ENCODE measurements at places on chromosomes 2 and 18.

GRCh38 chr18:79590191-79591031, 89.2 kb upstream of the CTDP1 start:
- H3K27ac ChIP-seq: no peak overlapping the region
- no peaks in the 10 kb centered on the region for H3K36me3 ChIP-seq
- H3K4me1 ChIP-seq: peaks cover 13% of the 10 kb centered on the region
- DNase-seq: no peak

GRCh38 chr2:118128826-118129225, 40.6 kb downstream of the INSIG2 start:
- H3K27ac ChIP-seq: no peak overlapping the region
- H3K4me1 ChIP-seq: no peaks in the 10 kb centered on the region
- DNase-seq: no peak
- peaks cover 5% of the 10 kb centered on the region for H3K27me3 ChIP-seq

- DNase-seq: no peak
- no peaks in the 10 kb centered on the region for H3K27me3 ChIP-seq
- no peak overlapping the region for H3K4me3 ChIP-seq
- H3K36me3 ChIP-seq: peaks cover 30% of the 10 kb centered on the region
- H3K27ac ChIP-seq: no peak overlapping the region
Measured at GRCh38 chr2:3282056-3282998, 95.3 kb downstream of the EIPR1 start.

DNA sequence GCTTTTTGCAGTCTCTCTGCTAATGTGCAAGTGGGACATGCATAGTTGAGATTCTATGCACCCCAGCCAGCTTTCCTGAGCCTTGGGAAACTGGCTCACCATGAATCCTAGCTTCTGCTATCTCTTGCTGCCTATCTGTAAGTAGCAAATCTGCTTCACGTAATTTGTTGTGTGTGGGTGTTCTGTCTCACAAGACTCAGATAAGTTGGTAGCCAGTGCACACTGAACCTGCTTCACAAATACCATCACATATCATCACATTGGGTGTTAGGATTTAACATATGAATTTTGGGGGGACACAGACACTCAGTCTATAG, 13.9 kb upstream of the VRK2 start:
- no peak overlapping the region for H3K27ac ChIP-seq
- DNase-seq: no peak
- H3K4me1 ChIP-seq: no peaks in the 10 kb centered on the region
- no peak overlapping the region for H3K4me3 ChIP-seq

- peaks cover 7% of the 10 kb centered on the region for H3K36me3 ChIP-seq
- peaks cover 54% of the 10 kb centered on the region for H3K4me1 ChIP-seq
- no peaks in the 10 kb centered on the region for H3K27me3 ChIP-seq
- H3K4me3 ChIP-seq: no peak overlapping the region
- no peak for DNase-seq
Measured at GRCh38 chr2:120862201-120863060, 126.8 kb downstream of the GLI2 start.

DNA sequence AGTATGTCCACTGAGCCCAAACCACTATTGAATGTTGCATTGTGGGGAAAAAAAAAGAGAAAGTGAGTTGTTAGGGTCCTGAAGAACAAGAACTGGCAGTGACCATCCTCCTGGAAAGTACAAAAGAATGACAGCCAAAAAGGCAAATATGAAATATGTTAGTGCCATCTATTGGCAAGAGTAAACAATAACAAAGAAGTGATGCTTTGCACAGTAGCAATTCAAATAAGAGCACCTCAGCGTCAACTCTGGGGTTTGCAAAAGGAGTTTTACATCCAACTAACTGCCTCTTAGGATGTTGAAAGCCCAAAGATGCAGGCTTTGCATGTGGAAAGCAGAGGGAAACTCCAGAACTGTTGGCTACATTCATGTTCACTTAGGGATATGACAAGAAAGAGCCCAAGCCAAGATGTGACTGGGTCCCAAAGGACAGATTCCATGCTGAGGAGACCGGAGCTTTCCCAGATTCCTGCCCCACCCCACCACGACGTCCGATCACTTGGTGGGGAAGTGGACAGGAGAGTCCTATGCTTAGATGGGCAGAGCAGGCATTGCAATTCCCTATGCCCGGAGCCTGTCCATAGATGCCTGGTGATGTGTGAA, 15.6 kb downstream of the TRABD2A start:
- H3K27ac ChIP-seq: no peak overlapping the region
- DNase-seq: peak; percentile 31
- H3K36me3 ChIP-seq: no peaks in the 10 kb centered on the region
- no peaks in the 10 kb centered on the region for H3K27me3 ChIP-seq
- peaks cover 1% of the 10 kb centered on the region for H3K4me1 ChIP-seq
- H3K4me3 ChIP-seq: no peak overlapping the region

DNA sequence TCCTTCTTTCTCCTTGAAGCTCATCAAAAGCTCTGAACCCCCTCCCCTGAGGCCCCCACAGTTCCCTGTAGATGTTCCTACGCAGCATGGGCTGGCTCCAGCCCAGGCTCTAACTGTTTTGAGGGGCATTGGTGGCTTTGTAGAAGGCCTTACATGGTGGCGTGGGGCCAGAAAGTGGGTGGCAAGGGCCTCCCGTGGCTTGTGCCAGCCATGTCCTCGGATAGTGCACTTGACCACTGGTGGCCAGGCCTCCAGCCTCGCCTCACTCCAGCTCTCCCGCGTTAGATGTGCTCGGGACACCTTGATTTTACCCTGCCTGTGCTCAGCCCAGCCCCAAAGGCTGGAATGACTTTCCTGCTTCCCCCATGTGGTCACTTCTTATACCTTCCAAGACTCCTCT, 92.9 kb downstream of the TWIST2 start:
- H3K27me3 ChIP-seq: peaks cover 18% of the 10 kb centered on the region
- H3K4me1 ChIP-seq: peaks cover under 1% of the 10 kb centered on the region
- H3K27ac ChIP-seq: no peak overlapping the region
- H3K4me3 ChIP-seq: no peak overlapping the region
- DNase-seq: no peak
- no peaks in the 10 kb centered on the region for H3K36me3 ChIP-seq

- no peak for DNase-seq
- H3K27ac ChIP-seq: no peak overlapping the region
- no peak overlapping the region for H3K4me3 ChIP-seq
- H3K4me1 ChIP-seq: peaks cover 1% of the 10 kb centered on the region
- H3K27me3 ChIP-seq: no peaks in the 10 kb centered on the region
Measured at GRCh38 chr18:58748899-58749595, 77.8 kb downstream of the MALT1 start.

DNA sequence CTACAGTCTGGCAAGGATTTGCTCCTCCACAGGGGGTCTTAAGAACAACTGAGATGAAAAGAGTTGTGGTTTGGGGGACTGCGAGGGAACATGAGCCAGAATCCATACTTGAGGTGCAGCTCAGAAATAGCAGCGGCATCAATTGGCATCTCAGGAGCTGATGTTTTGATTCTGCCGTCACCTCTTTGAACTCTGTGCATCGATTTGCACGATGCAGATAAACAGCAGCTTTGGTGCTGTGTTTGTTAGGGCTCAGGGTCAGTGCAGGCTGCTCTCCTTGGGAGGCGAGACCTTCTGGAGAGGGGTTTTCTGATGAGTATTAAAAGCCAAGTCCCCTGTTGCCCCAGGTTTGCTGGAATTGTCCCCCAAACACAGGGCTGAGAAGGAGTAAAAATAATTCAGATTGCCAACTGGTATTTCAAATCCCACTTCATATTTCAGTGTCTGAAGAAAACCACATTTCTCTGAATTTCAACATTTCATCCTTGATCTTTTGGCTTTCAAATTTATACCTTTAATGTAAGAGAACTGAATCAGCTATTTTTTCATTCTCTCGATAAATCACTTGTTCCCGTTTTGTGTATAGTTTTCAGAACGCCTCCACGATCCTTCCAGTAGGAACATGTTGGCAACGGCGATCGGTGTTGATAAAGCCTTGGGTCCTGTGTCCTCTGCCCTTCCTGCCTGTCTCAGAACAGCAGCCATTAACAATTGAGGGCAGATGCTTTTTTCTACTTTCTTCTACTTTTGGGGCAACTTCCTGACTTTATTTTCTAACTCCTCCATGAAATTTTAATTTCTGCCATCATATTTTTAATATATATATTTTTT, 65.0 kb downstream of the RAB31 start:
- DNase-seq: no peak
- no peaks in the 10 kb centered on the region for H3K27me3 ChIP-seq
- H3K4me3 ChIP-seq: no peak overlapping the region
- peaks cover 3% of the 10 kb centered on the region for H3K4me1 ChIP-seq

DNA sequence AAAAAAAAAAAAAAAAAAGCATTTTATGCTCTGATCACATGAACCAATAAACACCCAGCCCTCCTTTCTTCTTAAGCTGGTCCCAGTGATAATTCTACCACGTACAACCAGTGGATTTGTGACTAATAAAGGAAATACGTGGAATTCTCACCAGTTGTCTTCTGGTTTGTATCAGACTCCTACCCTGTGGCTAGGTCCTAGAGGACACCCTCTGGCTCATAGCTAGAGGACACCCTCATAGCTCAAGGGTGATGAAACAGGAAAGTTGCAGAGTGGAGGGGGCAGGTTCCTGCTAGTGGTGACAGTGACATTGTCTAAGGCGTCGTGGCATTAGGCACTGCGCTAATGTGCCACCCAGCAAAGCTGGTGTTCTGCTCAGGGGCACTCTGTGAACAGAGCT, 167.8 kb downstream of the BCL11A start:
- H3K27ac ChIP-seq: no peak overlapping the region
- peak; percentile 69 for DNase-seq
- no peak overlapping the region for H3K4me3 ChIP-seq
- H3K4me1 ChIP-seq: no peaks in the 10 kb centered on the region
- no peaks in the 10 kb centered on the region for H3K36me3 ChIP-seq

- no peak overlapping the region for H3K4me3 ChIP-seq
- H3K27me3 ChIP-seq: no peaks in the 10 kb centered on the region
- H3K36me3 ChIP-seq: peaks cover 25% of the 10 kb centered on the region
- DNase-seq: peak; percentile 48
- peak overlapping the region; percentile 89 for H3K27ac ChIP-seq
Measured at GRCh38 chr2:73091164-73091563, 19.7 kb upstream of the SFXN5 start.

- no peak for DNase-seq
- no peak overlapping the region for H3K27ac ChIP-seq
- no peaks in the 10 kb centered on the region for H3K36me3 ChIP-seq
- no peak overlapping the region for H3K4me3 ChIP-seq
Measured at GRCh38 chr2:44559108-44559507, 197.4 kb downstream of the CAMKMT start.

DNA sequence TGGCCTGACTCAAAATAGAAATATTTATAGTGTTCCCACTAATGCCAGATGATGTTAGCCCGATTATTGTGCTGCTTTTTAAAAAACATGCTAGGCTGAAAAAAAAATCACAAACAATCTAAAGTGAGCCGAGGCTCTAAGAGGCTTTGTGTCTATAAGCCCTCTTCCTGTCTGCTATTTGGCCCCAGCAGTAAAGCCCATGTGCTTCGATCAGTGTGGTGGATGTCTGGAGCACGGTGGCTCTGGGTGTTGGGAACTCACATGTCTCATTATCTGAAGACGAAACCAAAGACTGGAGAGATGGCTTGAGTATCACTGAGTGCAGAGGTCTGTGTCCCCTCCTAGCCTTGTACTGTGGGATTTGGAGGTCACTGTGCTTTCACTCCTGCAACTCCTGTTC, 55.1 kb downstream of the INO80C start:
- peaks cover 2% of the 10 kb centered on the region for H3K4me1 ChIP-seq
- no peak overlapping the region for H3K4me3 ChIP-seq
- DNase-seq: no peak
- no peak overlapping the region for H3K27ac ChIP-seq
- no peaks in the 10 kb centered on the region for H3K36me3 ChIP-seq

- peaks cover 7% of the 10 kb centered on the region for H3K4me1 ChIP-seq
- DNase-seq: peak; percentile 6
- no peaks in the 10 kb centered on the region for H3K36me3 ChIP-seq
- peak overlapping the region; percentile 49 for H3K4me3 ChIP-seq
- peaks cover 67% of the 10 kb centered on the region for H3K27me3 ChIP-seq
Measured at GRCh38 chr2:106886916-106887758, 1.2 kb upstream of the ST6GAL2 start.

DNA sequence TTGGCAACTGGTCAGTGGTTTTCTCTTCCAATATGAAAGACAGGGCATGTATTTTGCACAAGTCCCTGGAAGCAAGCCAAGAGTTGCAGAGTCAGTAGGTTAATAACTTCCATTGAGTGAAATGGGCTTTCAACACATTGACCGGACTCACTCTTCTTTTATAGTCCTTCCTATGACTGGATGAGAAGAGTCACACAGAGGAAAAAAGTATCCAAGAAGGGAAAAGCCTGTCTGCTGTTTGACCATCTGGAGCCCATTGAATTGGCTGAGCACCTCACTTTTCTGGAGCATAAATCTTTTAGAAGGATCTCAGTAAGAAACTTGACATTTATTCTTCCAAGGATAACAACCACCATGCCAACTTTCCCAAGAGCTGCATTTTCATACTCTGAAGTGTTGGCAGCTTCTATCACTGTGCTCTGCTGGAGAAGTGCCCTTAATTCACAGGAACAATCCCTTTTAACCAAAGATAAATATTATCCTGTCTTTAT, 45.4 kb downstream of the RASGRP3 start:
- H3K36me3 ChIP-seq: no peaks in the 10 kb centered on the region
- peak; percentile 58 for DNase-seq
- H3K4me3 ChIP-seq: no peak overlapping the region
- no peak overlapping the region for H3K27ac ChIP-seq
- no peaks in the 10 kb centered on the region for H3K4me1 ChIP-seq

DNA sequence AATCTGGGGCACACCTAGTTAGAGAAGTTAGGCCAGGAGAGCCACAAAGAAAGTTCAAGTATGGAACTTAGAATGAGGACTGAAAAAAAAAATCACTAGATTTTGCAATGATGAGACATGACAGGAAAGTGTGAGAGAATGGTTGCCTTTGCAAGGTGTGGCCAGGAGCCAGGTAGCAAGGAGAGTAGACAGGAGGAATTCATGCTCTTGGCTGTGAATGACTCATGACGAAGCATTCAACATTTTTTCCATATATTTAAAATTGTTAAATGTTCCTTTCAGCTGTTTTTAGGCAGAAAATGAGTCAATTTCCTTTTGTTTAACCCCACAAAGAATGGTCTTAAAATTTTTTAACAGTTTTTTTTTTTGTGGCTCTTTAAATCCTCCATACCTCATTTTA, 636.9 kb downstream of the PLCL1 start:
- no peak overlapping the region for H3K4me3 ChIP-seq
- DNase-seq: no peak
- no peaks in the 10 kb centered on the region for H3K4me1 ChIP-seq
- no peaks in the 10 kb centered on the region for H3K27me3 ChIP-seq
- no peak overlapping the region for H3K27ac ChIP-seq

GRCh38 chr18:67652288-67652687, 135.8 kb upstream of the DSEL start:
- H3K27ac ChIP-seq: no peak overlapping the region
- no peaks in the 10 kb centered on the region for H3K27me3 ChIP-seq
- DNase-seq: no peak
- H3K4me3 ChIP-seq: no peak overlapping the region
- H3K36me3 ChIP-seq: no peaks in the 10 kb centered on the region
- no peaks in the 10 kb centered on the region for H3K4me1 ChIP-seq

GRCh38 chr2:72710418-72711152, 115.2 kb downstream of the EXOC6B start:
- no peak overlapping the region for H3K27ac ChIP-seq
- DNase-seq: no peak
- no peaks in the 10 kb centered on the region for H3K4me1 ChIP-seq
- H3K27me3 ChIP-seq: no peaks in the 10 kb centered on the region
- H3K36me3 ChIP-seq: no peaks in the 10 kb centered on the region

GRCh38 chr2:8315531-8316165, 366.2 kb upstream of the ID2 start:
- no peak overlapping the region for H3K4me3 ChIP-seq
- peaks cover 6% of the 10 kb centered on the region for H3K27me3 ChIP-seq
- H3K4me1 ChIP-seq: peaks cover 2% of the 10 kb centered on the region
- H3K36me3 ChIP-seq: no peaks in the 10 kb centered on the region
- peak; percentile 63 for DNase-seq
